ENCODE measurements at places on chromosomes 6 and 20. TPM values are rescaled to one million over a fixed set of nuclear protein-coding genes. Genes with fewer than 3 reads are reported as not detected.

DNA sequence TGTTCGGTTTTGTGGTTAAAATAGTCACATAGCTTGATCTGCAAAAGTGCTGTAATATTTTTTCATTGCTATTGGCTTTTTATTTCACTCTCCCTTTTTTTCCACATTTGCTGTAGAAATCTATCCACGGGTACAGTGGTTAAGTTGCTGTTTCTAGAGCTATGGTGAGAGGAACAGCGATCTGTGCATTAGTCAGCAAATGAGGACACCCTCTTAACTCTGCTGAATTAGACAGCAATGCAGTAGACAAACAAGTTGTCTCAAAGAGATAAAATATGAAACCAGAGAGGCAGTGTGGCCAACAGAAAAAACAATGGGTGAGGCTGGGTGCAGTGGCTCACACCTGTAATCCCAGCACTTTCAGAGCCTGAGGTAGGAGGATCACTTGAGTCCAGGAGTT, 17.6 kb upstream of the SYNJ2 start:
- DNase-seq: no peak

DNA sequence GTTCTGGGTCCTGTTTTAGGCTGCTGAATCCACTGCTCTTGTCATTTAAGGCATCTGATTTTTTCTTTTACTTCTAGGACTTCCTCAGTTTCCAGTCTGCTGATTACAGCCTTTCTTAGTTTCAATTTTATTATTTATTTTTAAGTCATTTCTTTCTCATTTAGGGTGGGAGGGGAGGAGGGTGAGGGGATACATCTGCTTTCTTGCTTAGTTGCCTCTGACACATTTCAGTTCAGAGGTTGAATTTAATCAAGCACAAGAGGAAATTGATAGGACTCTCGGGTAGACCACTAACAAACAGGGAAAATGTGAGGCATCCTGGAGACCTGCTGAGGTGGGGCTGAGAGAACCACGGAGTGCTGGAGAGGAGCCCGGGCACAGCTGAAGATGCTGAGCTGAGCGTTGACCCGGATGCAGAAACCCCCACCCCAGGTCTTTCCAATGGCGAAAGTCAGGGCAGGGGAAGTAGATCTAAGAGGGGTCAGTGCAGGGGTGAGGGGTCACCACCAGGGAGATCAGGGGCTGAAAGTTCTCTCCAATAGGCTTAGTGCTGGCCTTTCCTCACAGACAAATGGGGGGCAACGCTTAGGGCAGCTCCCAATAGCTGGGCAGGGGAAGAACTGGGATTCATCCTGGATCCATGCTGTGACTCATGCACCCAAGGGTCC, 7.6 kb upstream of the TREML2 start:
- DNase-seq: no peak

DNA sequence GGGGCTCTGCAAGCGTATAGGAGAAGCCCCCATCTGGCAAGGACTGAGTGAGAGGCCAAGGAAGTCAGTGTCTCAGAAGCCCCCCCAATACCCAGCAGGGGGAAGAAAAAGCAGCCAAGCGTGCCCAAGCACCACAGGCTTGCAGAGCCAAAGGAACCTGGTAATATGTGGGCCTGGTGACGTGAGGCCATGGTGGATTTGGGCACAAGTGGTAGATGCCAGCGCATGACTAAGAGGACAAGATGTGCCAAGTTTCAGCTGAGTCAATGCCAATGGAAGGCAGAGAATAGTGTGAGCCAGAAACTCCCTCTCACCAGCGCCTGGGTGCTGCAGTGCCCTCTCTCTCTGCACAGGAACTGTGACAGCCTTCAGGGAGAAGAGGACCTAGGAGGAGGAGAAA, 110.0 kb downstream of the QRSL1 start:
- no peak for DNase-seq

GRCh38 chr20:25313593-25313992, 65.7 kb downstream of the PYGB start:
- DNase-seq: no peak

GRCh38 chr6:148867862-148868261, 121.0 kb downstream of the UST start:
- DNase-seq: no peak

GRCh38 chr6:25971187-25971821, 8.7 kb downstream of the TRIM38 start:
- no peak for DNase-seq

DNA sequence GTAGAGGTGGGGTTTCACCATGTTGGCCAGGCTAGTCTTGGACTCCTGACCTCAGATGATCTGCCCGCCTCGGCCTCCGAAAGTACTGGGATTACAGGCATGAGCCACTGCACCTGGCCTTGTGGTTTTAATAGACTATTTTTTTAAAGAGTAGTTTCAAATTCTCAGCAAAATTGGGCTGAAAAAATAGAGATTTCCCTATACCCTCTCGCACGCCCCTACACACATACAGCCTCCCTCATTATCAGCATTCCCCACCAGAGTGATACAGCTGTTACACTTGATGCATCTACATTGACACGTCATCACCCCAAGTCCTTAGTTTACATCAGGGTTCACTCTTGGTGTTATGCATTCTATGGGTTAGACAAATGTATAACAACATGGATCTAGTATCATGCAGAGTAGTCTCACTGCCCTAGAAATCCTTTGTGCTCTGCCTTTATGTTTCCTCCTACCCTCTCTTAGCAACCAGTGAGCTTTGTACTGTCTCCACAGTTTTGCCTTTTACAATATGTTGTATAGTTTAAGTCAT, 103.6 kb downstream of the CDYL start:
- DNase-seq: no peak

Gene BPI
- 0.20 TPM for total RNA-seq

- DNase-seq: peak; percentile 66
These were observed 435 bp downstream of the DLK2 start for GRCh38 chr6:43454696-43455530.

Gene RAET1E
- total RNA-seq: not detected

Gene DLL1
- 4.3 TPM for total RNA-seq

DNA sequence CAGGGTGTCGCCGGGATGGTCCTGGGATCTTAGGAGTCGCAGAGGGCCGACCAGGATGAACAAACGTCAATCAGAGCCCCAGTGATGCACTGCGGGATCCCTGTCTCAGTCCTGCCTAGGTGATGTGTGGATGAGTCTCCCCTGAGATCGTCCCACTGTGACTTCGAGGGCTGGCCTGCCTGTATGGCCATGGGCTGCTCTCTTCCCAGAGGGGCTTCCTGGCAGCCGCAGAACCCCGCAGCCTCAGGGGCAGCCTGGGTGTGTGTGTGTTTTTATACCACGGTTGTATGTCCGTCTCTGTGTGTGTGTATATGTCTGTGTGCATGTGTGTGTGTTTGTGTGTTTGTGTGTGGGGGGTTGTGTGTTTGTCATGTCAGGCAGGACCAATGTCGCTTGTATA, 111.6 kb downstream of the MYLK4 start:
- no peak for DNase-seq

Gene NMBR
- total RNA-seq: not detected

Gene RALGAPB
- total RNA-seq: 45.1 TPM
